Hypothalamus (tissue), 51 donors: ENCODE measurements at places on chromosomes 1 and 21.
A peak's percentile ranks its signal among the peaks of the same experiment; 100 is the strongest.

- peak; percentile 56 for DNase-seq
Measured at GRCh38 chr1:2968471-2968881, 52.8 kb upstream of the ACTRT2 start.

DNA sequence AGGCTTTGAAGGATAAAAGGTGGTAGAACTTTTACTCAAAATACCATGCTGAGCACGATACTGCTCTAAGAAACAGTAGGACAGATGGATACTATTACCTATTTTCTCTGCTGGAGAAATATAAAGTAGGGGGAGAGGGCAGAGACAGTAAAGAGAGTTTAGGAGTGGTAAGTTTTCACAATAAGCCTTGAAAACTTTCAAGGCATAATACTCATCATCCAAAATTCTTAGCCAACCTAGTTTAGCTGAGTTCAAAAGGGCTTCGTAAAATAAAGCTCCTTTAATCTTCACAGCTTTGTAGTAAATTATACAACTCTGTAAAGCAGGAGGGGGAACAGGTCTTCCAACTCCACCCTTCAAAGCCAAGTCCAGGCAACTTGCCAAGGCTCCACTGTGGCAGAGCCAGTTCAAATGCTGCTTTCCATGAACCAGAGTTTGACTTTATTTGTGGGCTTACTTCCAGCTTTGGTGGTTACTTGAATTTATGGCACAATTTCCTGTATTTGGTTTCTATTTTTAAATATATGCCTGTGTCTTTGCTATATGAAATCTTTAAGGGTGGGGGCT is 15.5 kb downstream of the TEX38 start:
- DNase-seq, result peak; percentile 59

GRCh38 chr1:66371233-66372005 is 162.5 kb upstream of the SGIP1 start:
- no peak for DNase-seq

DNA sequence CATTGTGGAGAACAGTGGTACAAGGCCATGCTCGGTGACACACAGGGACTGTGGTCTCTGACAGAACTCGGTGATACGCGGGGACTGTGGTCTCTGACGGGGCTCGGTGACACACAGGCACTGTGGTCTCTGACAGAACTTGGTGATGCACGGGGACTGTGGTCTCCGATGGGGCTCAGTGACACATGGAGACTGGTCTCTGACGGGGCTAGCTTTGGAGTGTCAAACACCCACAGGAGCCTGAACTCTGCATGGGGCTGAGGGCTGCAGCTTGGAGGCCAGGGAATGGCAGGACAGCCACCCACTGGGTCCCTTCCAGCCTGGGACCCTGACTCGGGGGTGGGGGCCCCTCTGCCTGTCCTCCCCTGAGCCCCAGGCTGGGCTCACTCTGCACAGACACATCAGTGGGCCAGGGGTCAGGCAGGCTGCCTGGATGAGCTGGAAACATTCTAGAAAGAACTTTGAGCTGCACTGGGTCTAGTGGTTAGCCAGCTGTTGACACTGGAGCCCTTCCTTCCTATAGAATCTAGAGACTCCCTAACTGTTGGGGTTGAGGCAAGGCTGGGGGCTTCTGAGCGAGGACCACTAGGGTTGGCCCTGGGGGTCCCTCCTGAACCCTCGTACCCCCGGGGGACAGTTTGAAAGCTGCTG is 49.8 kb downstream of the DISP3 start:
- no peak for DNase-seq

DNA sequence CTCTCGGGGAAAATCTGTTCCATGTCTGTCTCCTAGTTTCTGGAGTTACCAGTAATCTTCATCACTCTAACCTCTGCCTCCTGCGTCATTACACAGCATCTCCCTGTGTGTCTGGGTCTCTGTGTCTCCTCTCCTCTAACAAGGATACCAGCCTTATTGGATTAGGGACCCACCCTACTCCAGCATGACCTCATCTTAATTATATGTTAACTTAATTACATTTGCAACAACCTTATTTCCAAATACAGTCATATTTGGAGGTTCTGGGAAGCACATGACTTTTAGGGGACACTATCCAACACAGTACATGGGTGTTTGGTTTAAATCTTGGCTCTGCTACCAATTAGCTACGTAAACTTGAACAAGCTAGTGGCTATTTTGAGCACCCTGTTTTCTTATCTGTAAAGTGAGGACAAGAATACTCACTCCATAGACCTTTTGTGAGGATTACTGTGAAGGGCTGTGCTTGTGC is 83.9 kb upstream of the SGIP1 start:
- no peak for DNase-seq

- DNase-seq, result no peak
Measured at GRCh38 chr1:3456449-3456963, 2.0 kb downstream of the ARHGEF16 start.

- DNase-seq, result no peak
Measured at GRCh38 chr1:208007319-208007937, 96.5 kb upstream of the CD34 start.

DNA sequence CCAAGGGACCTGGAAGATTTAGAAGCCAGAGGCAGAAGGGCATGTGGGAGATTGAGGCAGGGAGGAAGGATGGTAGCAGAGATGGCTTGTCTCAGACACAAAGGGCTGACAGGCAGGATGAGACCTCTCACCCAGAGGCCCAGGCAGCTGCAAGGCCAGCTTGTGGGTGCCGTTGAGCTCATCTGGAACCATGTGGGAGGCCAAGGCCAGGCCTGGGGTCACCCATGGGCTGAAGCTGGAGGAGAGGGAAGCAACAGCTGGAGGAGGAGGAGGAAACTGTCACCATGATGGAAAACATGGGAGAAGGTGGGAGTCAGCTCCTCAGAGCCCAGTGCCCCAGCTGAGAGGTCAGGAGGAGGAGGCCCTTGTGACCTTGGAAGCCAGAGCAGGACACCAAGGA is 6.4 kb downstream of the CRABP2 start:
- no peak for DNase-seq

DNA sequence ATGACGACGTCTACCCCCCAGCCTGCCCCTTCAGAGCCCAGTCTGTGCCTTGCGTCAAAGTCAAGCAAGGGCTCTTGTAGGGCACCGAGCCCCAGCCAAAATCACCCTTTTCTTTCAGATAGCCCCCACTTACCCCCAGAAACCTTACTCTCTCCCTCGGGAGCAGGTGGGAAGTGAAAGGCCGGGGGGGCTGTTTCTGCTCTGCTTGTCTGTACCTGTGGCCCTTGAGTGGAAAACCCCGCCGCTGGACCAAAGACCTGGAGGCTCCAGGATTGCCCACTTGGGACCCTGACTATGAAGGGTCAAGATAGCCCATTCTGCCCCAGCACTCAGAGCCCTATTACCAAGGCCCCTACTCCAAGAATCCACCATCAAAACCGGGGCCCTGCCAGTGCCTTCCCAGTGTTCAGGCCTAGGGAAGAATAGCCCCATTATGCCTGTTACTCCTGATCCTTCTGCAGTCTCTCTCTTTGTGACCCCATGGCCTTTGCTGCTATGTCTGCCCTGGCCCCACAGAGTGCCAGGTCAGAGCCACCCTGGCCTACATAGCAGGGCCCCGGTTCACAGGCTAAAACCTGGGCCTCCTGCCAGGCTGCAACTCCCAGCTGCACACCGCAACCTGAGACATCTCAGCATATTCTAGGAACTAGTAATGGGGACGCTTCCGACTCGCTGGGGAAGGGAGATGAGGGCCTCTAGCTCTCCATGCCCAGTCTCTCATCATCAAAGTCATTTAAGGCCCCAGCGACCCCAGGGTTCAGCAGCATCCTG is 22.2 kb upstream of the HPDL start:
- DNase-seq, result no peak

DNA sequence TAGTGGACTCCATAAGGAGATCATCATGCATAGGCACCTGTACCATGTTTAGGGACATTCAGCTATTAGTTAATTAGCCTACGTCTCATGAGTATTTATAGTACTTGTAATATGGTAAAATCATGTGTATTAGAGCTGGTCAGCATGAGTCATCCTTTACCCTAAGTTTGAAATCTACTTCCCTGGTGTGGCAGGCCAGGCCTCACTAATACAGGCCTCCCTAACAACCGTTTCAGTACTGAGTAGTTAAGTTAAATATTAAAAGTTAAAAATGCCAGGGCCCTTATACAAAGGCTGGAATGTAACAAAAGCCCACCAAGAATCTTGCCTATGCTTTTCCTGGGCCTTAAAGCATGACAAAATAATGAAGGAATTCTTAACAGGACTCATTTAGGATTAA is 356.3 kb upstream of the DPYD start:
- DNase-seq, result no peak

DNA sequence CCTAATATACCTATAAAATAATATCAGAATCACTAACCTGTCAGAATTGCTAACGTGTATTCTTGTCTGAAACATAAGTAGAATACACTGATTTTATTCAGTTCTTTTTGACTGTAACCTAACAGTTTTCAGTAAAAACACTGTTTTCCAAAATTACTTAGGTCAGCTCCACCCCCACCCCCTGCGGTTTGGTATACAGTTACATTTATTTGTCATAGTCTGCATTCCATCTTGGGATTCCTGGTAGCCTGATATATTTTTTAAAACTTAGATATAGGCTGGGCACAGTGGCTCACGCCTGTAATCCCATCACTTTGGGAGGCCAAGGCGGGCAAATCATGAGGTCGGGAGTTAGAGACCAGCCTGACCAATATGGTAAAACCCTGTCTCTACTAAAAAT is 19.8 kb upstream of the ABCD3 start:
- DNase-seq, result no peak

- DNase-seq, result no peak
Measured at GRCh38 chr1:172733815-172734214, 74.9 kb downstream of the FASLG start.

- DNase-seq, result no peak
Measured at GRCh38 chr1:91428182-91428798, 23.7 kb upstream of the HFM1 start.

GRCh38 chr1:182235952-182236650 is 155.5 kb downstream of the GLUL start:
- DNase-seq, result no peak

DNA sequence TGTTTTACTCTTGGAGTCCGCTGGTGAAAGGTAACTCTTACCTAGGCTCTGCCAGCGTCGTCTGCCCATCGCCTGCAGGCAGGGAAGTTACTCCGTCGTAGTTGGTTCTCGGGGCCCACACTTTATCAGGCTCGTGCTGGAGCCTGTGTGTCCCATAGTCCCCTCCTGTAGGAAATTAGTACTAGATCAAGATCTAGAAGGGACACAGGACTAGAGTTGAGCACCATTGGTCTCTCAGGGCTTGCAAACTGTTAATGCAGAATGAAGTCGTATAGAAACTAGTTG is 940 bp downstream of the SRRM1 start:
- DNase-seq, result no peak

- no peak for DNase-seq
Measured at GRCh38 chr1:236122176-236122575, 20.2 kb upstream of the GPR137B start.

GRCh38 chr1:115196296-115196695 is 107.0 kb upstream of the TSPAN2 start:
- no peak for DNase-seq

GRCh38 chr21:31253684-31254083 is 90.4 kb downstream of the TIAM1 start:
- no peak for DNase-seq

GRCh38 chr1:117661027-117661426 is 55.2 kb downstream of the TENT5C start:
- DNase-seq, result no peak

DNA sequence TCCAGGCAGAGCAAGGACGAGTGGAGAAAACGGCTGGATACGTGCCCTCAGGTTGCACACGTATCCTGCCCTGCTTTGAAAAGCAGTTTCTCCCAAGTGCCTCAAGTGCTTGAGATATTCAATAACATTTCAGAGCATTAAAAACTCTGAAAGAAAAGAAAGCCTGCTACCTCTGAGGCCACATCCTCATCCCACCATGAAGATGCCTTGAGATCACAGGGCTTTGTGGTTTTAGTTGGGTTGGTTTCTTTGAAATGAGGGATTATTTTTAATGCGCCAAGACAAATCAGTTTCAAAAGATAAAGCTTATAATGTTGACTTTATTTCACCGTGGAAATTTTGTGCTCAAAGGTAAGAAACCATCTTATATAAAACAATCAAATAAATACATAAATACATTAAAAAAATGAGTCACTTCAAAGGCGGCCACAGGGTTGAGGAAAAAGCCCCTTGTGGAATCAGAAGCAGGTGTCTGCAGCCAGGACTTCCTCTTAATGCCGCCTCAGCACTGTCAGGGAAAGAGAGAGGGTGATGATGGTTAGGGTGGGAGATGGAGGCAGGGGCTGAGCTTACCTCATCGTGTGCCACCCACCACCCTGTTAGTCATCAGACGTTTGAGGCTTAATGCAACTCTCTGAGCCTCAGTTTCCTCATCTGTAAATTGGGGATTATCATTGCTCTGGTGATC is 1.4 kb downstream of the NPPB start:
- no peak for DNase-seq

DNA sequence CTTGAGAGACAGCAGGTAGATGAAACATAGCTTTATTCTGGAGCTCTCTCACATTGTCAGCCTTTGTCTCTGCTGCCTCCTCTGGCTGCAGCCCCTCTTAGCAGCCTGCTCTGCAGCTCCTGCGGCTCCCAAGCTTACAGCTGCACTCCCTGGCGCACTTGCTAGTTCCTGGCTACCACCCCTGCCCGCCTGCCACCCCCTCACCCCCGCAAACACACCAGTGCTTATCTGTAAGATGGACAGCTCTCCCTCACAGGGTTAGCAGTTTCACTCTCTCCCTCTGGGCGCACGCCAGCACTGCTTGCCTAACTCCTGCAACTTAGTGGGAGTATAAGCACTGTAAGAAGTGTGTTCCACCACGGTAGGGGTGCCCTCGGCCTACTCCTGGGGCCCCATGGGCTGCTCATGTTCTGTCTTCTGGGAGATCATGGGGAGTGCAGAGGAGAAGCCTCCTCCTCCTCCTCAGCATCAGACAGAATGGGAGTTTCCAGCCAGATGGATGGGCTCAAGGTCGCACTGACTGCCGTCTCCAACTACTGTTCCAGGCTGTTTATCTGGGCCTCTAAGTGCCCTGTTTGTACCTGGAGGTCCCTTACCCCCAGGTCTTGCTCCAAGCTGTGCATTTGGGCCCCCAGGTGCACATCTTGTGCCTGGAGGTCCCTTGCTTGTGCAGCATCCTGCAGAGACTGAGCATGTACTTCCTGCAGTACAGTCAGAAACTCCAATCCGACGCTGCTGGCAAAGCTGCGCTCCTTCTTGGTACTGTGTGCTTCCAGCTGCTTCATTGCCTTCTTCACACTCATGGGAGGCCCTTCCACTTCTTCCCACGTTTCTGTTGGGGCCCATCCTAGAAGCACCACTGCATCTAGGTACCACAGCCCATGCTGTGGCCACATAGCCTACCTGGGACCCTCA is 1388.1 kb downstream of the AMY1C start:
- DNase-seq, result no peak
